Anterior cingulate cortex (tissue), 58 donors: ENCODE measurements at places on chromosomes 1 and 21.

GRCh38 chr1:89910780-89911179 lies 84.1 kb upstream of the ZNF326 start:
- DNase-seq: no peak

GRCh38 chr1:17016317-17016661 lies 4.6 kb upstream of the ATP13A2 start:
- no peak for DNase-seq

DNA sequence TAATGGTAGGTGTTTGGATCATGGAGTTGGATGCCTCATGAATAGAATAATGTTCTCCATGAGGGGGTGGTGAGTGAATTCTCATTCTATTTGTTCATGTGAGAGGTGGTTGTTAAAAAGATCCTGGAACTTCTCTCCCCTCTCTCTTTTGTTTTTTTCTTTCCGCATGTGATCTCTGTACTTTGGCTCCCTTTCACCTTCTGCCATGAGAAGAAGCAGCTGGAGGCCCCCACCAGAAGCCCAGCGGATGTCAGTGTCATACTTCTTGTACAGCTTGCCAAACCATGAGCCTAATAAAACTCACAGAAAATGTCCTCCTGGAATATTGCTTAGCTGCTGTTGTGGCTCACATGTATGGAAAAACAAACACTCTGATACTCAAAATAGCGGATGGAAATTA lies 1212.3 kb upstream of the NCAM2 start:
- no peak for DNase-seq

GRCh38 chr1:48206371-48206770 lies 16.1 kb upstream of the SLC5A9 start:
- DNase-seq: no peak

- DNase-seq: no peak
Measured at GRCh38 chr1:81128079-81128478, 672.7 kb upstream of the ADGRL2 start.

GRCh38 chr1:198876371-198876871 lies 237.6 kb downstream of the PTPRC start:
- DNase-seq: no peak

DNA sequence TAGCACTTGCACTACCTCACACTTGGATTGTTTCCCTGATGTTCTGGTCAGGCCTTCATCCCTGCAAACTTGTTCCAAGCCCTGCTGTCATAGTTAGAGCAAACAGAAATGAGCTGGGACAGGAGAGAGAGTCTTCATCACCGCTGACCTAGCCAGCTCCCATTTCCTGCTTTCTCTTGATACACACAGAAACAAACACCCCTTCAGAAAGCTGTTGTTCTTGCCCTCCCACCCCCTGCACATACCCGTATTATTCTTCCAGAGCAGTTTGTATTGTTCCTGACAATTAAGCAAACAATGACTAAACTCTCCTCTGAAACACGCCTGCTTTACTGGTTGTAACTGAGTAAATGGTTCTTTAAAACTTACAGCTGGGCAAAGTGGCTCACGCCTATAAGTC lies 2.9 kb upstream of the SYT2 start:
- no peak for DNase-seq

GRCh38 chr1:38744452-38745350 lies 114.9 kb downstream of the RRAGC start:
- DNase-seq: no peak

- no peak for DNase-seq
Measured at GRCh38 chr1:69737527-69738185, 169.9 kb downstream of the LRRC7 start.

DNA sequence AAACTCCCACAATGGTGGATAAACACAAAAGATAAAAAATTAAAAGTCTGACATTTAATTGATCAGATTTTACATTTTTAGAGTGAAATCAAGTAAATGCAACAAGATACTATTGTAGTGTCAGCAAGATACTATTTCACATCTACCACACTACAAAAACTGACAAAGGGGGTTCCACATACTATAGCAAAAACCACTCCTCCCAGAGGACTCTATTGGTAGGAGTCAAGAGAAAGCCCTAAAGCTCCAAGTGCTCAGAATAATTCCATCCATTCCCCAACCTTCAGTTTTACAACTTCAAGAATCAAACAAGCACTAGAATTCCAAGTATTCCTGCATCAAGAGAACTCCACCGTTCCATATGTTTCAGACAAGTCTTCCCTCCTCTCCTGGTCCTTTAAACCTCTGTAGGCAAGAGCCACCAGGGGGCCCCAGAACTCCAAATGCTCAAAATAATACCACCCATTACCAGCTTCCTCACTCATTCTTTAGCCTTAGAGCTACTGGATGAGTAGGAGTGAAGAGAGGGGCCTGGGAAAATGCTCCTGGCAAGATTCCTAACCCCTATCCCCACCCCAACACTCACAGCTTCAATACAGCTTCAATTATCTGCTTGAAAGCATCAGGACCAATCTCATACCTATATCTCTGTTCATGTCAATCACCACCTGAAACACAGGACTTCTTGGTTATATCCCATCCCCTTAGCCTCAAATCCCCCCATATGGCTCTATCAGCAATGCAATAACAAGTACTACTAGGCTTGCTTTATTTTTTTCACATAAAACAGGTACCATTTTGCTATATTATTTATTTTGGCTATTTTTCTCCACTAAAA lies 9.9 kb downstream of the TOR1AIP2 start:
- no peak for DNase-seq

DNA sequence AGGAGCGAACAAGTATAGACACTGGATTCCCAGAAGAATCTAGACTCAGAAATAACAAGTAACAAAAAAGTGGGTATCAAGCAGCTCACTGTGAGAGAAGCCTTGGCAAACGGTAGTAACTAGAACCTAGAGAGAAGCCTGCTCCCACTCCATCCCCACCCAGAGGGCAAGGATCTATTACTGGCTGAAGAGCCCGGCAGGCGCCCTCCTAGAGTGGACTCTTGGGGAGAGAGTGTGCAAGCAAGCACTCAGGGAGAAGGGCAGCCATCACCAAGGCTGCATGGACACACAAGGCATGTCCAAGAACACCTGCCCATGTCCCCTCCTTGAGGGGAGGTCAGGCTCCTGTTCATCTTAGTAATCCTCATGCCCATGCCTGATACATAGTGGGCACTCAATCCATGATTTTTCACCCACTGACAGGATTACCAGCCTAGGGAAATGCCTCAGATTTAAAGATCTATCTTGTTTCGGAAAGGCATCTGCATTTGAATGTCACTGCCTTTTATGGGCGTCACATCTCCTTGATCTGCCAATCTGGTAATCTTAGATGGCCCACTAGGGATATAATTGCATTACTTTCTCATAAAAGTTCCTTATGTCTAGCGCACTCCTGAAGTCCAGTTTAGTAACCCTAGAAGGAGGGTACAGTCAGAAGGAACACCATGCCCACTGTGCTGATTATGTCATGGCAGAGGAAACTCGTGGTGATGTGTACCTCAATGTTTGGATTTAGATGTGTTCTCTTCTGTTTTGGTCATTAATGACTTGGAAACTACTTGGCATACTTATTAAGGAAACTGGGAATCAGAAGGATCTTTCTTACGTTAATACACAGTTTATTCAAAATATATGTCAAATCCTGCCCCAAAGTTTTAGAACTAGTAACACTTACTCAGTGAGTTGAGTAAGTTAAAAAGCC lies 14.4 kb downstream of the CNN3 start:
- no peak for DNase-seq

- DNase-seq: no peak
Measured at GRCh38 chr1:10682449-10683309, 113.8 kb downstream of the CASZ1 start.

DNA sequence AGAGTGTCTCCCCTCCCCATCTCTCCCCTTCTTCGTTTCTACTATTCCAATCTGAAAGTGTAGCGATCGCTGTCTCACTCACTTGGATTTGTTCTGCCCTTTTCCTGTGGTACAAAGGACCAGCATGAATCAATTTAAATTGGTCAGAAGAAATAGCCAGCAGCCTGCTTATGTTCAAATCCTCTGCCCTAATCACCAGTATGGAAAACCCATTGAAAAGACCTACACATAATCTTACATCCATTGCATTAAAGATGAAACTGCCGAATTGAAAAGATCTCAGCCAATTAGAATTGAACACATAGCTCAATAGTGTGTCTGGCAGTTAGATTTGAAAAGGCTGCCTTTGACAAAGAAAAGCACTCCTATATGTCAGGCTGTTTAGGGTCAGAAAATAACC lies 122.6 kb downstream of the TNNI3K start:
- no peak for DNase-seq
